ENCODE measurements at places on chromosomes 6 and 20. TPM values are rescaled to one million over a fixed set of nuclear protein-coding genes. Genes with fewer than 3 reads are reported as not detected.

- DNase-seq, result no peak
These were observed 29.2 kb downstream of the CCDC170 start for GRCh38 chr6:151523034-151523433.

DNA sequence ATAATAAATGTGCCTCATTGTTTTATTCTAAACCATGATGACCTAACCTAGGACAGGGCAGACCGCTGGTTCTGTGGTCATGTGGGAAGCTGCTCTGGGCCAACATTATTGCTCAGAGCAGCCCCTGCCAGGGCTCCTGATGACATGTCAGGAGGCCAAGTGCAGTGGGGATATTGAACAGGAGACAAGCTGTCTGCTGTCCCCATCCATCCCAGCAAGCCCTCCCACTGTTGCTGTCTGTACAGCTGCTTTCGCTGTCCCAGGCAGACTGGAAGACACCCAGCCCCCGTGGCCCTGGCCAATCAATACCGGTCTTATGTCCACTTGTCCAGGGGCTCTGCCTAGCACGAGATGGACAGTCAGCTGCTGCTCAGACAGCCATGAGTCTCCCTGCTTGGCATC is 43.2 kb upstream of the FNDC1 start:
- no peak for DNase-seq

- DNase-seq, result peak; percentile 41
These were observed 51.3 kb upstream of the DST start for GRCh38 chr6:56694002-56694401.

- peak; percentile 97 for DNase-seq
These were observed 92.1 kb downstream of the FYN start for GRCh38 chr6:111781041-111781708.

- DNase-seq, result peak; percentile 7
These were observed 25.7 kb downstream of the RCAN2 start for GRCh38 chr6:46465294-46466165.

GRCh38 chr20:32858701-32859372 is at the start of gene EFCAB8:
TSS of gene EFCAB8 (plus strand) at chr20:32858923. CDS start at chr20:32863793, 4,870 bp downstream.
- DNase-seq, result no peak

GRCh38 chr6:81895511-81896185 is 143.2 kb upstream of the TENT5A start:
- peak; percentile 68 for DNase-seq

- no peak for DNase-seq
These were observed 43.4 kb downstream of the ENPP1 start for GRCh38 chr6:131851049-131851769.

- peak; percentile 79 for DNase-seq
These were observed 5.1 kb downstream of the TP53RK start for GRCh38 chr20:46683939-46684750.

DNA sequence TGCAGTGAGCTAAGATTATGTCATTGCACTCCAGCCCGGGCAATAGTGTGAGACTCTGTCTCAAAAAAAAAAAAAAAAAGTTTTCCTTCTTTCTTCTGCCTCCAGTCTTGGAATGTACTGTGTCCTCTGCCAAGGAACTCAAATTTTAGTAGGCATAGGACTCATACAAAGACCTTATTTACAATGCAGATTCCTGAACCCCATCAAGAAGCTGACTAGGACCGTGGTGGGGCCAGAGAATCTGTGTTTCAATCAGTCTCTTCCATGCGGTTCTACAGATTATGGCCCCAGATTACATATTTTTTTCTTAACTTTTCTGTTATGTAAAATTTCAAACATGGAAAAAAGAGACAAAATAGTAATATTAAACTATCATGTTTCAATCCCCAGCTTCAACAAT is 29.8 kb upstream of the PIM1 start:
- no peak for DNase-seq

NOTCH4 gene
- total RNA-seq, result 1.1 TPM

GRCh38 chr20:57808264-57809070 is 98.7 kb upstream of the PMEPA1 start:
- DNase-seq, result no peak

DNA sequence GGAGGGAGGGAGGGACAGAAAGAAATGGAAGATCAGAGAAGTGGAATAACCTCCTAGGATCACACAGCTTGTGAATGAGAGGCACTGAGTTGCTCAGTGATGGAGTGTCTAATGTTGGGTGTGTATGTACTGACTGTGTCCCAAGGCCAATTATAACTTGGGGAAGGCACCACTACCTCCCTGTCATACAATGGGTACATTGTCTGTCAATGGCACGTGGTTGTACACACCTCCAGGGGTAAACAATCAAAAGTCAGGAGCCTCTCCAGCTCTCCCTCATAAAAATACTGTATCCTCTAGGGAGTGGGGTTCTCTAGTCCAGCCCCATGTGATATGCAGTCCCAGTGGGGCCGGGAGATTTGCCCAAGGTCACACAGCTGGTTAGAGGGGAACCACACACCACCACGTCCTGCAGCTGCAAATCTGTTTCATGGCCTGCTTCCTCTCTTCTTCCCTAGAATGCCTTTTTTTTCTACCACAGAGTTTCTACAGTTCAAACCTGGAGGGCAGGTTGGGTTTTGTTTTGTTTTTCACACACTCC is 112.5 kb downstream of the SNX5 start:
- no peak for DNase-seq

GRCh38 chr6:136786658-136787057 is 5.6 kb downstream of the MAP3K5 start:
- DNase-seq, result no peak

ZNF165 gene
- total RNA-seq, result 0.45 TPM

- no peak for DNase-seq
These were observed 15.2 kb downstream of the FOXP4 start for GRCh38 chr6:41561416-41561815.

KIF6 gene
- total RNA-seq, result 0.08 TPM

SLC44A4 gene
- 0.27 TPM for total RNA-seq

BMP2 gene
- 10.6 TPM for total RNA-seq

KCNK15 gene
- 8.5 TPM for total RNA-seq

- DNase-seq, result no peak
These were observed 586.6 kb upstream of the BTBD3 start for GRCh38 chr20:11331096-11331495.

All from fibroblast of the aortic adventitia (primary cell).